ENCODE measurements at places on chromosomes 7 and 10.

DNA sequence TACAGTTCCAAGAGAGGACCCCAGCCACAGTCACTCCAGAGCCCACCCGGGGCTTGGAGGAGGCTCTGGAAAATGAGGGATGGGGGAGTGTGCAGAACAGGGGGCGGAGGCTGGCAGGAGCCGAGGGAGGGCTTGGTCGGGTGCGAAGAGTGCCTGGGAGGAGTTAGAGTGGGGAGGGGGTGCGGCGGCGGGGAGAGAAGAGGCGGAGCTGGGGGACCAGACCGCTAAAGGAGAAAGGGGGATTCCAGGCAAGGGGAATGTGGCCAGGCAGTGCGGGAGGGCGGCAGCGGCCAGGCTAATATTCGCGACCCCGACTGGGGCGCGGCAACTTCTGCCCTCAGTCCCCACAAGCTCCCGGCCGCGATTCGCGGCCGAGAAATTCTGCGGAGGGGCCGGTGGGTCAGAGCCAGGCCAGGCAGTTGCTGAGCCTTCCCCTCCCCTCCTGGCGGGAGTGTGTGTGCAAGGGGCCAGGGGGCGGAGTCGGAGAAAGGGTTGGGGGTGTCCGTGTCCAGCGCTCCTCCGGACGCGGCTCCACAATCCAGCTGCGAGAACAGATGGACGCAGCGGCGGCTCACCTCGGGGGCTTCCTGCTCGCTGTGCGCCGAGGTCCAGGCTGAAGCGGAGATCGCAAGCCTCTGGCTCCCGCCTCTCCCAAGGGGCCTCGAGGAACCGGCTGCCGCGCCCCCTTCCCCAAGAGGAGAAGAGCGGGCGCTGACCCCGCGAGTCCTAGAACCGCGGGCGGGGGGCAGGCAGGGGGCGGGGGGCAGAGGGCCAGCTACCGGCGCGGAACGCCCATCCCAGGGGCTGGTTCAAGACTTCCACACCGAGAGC, 612 bp upstream of the SLC18A3 start:
- no peak for DNase-seq

- DNase-seq: no peak
Measured at GRCh38 chr10:115830265-115830970, 442.6 kb downstream of the GFRA1 start.

GRCh38 chr7:81187753-81188152, 268.9 kb upstream of the SEMA3C start:
- DNase-seq: no peak

DNA sequence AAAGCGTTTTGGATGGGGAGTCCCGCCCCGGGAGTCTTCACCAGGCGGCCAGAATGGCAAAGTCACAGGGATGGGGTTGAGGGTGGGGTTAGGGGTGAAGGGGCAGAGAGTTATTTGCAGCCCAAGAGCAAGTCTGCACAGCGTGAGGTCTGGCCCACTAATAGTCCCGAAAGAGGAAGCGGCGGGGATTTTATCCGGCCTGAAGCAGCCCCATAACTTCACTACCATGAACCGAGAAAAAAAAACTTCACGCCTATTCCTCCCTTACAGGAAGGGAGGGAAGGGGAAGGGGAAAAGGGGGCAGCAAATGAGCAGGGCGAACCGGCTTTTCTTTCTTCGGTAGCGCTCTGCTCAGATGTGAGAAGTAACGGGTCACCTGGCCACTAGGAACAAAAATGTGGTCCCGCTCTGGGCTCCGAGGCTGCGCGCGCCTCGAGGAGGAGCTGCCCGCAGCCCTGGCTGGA, 712 bp downstream of the ITPRIP start:
- DNase-seq: no peak

GRCh38 chr10:113228530-113228929, 278.5 kb downstream of the TCF7L2 start:
- DNase-seq: no peak

- no peak for DNase-seq
Measured at GRCh38 chr7:67900456-67900855, 903.8 kb downstream of the TYW1 start.

DNA sequence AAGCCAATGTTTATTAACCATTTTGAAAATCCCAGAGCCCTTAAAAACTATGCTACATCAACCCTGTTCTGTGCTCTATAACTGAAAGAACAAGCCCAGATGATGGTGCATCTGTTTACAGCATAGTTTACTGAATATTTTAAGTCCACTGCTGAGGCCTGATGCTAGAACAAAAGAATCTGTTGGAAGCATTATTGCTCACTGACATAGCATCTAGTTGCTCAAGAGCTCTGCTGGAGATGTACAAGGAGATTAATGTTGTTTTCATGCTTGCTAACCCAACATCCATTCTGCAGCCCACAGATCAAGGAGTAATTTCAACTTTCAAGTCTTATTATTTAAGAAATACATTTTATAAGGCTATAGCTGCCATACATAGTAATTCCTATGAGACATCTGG, 181.3 kb upstream of the FEZF1 start:
- no peak for DNase-seq

DNA sequence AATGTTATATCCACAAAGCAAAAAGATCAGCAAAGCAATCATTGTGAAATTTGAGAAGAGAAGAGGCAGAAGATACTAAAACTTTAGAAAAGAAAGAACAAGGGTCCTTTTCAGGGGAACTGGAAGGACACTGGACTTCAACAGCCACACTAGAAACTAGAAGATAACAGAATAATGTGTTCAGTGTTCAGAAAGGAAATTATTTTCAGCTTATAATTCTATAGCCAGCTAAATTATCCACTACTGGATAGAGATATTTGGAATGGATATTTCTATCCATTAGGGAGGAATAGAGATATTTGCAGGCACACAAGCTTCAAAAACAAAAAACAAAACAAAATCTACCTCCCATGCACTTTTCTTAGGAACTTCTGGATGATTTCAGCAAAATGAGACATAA, 12.8 kb downstream of the ANXA11 start:
- no peak for DNase-seq

- no peak for DNase-seq
Measured at GRCh38 chr10:60182691-60183090, 207.0 kb downstream of the ANK3 start.

- DNase-seq: no peak
Measured at GRCh38 chr10:27568196-27569175, 64.4 kb downstream of the RAB18 start.

DNA sequence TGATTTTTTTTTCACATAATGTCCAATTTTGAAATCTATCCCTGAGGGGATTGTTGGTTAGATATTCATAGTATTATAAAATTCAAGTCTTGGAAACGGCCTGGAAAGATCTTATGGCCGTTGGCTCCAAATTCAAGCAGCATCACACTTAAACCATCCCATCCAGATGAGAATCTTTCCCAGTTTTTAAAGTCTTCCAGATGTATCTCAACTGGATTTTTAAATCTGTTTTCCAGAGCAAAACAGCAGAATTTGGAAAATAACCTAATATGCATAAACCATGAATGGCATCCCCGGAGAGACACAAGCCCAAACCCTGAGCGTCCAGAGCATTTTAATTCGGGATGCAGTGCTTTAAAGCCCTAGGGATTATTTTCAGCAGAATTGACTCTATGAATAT, 208.2 kb upstream of the PRKCQ start:
- DNase-seq: no peak

- DNase-seq: no peak
Measured at GRCh38 chr7:120997882-120998474, 9.5 kb downstream of the CPED1 start.

DNA sequence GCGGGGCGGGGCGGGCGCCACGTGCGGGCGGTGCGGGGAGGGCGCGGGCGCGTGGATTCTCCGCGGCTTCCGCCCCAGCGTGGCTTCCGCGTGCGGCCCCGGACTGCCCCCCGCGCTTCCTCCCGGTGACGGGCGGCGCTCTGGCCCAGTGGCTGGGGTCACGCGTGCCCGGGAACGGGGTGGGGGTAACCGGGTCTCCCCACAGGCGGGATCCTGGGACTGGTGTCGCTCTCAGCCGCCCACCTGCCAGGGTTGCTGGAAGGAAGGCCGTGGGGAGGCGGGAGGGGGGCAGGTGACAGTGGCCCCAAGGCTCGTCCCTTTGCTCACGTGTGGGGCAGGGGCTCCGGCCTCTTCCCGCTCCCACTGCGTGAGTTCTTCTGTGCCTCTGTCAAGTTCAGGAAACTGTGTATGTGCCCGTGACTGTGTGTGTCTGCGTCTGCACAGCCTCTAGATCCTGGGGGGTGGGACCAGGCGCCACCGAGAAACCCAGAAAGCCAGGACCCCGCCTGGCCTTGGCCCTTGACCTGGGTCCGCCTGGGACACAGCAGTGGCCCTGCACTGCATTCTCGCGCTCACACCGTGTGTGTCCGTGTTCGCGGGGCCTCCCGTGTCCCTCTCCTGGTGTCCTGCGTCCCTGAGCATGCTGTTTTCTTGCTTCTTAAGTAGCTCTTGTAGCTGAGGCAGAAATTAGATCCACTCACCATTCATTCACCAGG, 919 bp downstream of the MAFK start:
- DNase-seq: no peak

GRCh38 chr10:71517298-71518169, 120.8 kb downstream of the CDH23 start:
- no peak for DNase-seq
